ENCODE measurements at places on chromosomes 12 and 14.

GRCh38 chr12:117564881-117565280 lies 203.5 kb upstream of the NOS1 start:
- no peaks in the 10 kb centered on the region for H3K36me3 ChIP-seq
- H3K4me1 ChIP-seq, result no peaks in the 10 kb centered on the region
- no peaks in the 10 kb centered on the region for H3K27me3 ChIP-seq

DNA sequence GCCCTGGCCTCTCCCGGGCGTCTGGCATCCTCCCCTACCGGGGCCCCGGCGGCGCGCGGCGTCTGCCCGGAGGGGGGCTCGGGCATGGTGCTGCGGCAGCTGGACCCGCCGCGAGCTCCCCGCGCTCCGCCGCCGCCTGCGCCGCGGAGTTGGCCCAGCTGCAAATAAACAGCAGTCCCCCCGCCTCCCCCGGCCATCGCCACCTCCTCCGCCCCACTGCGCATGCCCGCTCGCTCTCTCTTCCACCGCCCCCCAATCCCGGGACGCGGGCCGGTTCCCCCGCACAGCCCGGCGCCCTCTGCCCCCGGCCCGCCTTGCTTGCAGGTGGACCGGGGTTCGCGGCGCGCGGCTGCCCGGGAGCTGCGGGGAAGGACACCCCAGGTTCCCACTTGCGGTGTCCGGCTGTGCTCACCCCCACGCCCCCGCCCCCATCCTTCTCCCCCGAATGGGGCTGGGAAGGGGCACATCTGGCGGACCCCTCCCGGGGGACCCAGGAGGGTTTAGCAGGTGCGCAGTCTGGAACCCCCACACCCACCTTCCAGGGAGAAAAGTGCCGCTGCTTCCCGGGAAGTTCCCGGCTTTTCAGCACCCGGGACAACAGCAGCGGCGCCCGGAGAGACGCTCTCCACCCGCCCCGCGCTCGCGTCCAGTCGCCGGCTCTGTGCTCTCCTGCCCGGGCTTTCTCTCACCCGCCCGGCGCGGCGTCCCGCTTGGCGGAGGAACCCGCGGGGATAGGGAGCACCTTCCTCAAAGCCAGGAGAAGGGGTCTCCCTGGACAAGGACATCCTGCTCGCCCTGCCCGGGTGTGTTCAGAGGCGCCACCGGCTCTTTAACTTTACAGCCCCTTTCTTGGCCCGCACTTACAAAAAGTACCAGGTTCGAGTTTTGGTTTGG lies at the start of gene TMTC1:
TSS of gene TMTC1 (minus strand) at position 170 of the 894 bp plus-strand sequence. CDS start 191 bp downstream, outside the sequence.
- no peak within 1 kb of the TSS for H3K27ac ChIP-seq
- no peaks in the 10 kb centered on the region for H3K4me1 ChIP-seq
- no peak for DNase-seq
- peaks cover 17% of the 10 kb centered on the region for H3K27me3 ChIP-seq

DNA sequence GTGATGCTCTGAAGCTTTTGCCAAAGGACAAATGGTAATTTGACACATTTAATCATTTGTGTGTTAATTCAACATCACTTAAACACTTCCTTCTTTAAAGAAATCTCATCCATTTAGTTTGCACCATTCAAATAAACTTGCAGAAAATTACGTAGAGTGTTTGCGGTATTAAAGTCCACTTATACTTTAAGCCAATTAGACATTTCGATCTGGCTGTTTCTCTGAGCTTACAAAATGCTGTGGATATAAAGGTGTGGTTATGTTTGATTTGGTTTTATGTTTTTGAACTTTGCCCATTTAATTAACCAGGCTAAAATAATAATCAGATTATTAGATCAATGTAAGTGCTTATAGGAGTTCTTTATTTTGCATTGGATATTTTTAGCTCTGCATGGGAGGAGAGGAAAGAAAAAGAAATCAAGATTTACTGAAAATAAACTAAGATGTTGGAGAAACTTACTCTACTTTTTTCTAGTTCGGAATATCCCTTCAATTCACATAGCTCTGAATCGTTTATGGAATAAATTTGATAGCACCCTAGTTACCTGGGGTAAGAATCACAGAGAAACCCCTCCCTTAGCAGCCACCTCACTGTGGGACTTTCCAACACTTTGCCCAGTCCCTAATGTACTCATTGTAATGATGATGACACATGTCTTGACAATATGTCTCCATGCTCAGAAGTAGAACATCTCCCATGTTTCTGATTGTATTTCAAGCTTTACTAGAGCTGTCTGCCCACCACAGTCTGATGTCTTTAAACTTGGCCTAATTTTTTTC lies 268.0 kb downstream of the BTG1 start:
- H3K4me1 ChIP-seq, result peaks cover 38% of the 10 kb centered on the region
- no peak overlapping the region for H3K4me3 ChIP-seq
- no peaks in the 10 kb centered on the region for H3K36me3 ChIP-seq
- peak overlapping the region; percentile 97 for H3K27ac ChIP-seq
- DNase-seq, result peak; percentile 62

DNA sequence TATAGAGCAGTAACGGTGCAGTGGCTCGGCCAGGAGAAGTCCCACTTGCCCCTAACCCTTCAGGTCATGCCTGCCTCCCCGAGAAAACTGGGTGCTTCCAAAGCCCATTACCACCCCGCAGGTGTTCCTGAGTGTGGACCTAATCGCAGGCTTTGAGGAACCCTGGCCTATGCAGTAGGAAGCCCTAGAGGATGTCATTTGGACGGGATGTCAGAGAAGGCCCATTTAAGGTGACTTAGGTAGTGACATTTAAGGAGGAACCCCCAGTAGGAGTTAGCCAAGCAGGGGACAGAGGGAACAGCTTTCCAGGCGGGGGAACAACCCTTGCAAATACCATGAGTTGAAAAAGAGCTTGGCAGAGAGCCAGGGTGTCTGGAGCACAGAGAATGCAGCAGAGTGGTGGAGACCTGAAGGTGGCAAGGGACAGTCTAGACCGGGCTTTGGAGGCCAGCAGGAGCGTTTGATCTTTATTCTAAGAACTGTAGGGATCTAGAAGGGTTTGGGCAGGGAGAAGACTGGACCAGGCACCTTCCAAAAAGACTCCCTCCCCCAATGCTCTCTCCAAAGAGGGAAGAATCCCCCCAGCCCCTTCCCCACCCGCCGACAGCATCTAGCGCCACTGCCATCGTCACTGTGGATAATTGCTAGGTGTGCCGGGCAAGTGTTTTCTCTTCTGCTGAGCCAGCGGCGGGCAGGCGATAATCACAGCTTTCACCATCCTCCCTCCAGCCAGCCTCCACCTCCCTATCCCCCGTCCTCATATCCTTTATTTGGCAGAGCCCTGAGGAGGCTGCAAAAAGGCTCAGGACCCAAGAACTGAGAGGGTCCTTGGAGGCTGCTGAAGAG lies 33.3 kb upstream of the BEGAIN start:
- H3K36me3 ChIP-seq, result no peaks in the 10 kb centered on the region
- no peak overlapping the region for H3K27ac ChIP-seq
- no peaks in the 10 kb centered on the region for H3K27me3 ChIP-seq
- H3K4me1 ChIP-seq, result peaks cover 8% of the 10 kb centered on the region

DNA sequence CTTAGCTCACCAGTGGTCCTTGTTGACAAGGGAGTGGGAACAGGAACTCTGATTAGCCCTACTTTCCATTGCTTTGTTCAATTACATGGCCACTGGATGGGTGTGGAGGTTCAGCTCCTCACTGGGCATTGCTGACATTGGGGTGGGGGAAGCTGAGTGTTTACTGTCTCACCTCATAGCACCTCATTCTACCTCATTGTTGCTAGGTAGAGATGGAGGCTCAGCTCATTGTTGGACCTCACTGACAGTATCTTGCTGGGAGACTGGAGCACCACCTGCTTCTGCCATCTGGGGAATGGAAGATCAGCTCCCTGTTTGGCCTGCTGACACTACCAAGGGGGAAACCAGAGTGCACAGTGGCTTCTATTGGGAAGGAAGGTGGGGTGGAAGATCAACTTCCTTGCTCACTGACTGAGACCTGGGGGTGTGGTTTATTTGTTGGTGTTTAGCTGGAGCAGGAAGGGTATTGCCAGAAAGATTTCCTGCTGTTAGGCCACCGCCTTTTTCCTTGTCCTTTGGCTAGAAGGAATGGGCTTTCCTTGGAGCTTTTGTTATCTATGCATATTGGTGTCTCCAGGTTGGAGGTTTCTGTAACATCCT lies 1.3 kb upstream of the OR4E2 start:
- H3K36me3 ChIP-seq, result no peaks in the 10 kb centered on the region
- DNase-seq, result no peak
- H3K4me3 ChIP-seq, result no peak overlapping the region
- no peak overlapping the region for H3K27ac ChIP-seq
- H3K4me1 ChIP-seq, result no peaks in the 10 kb centered on the region

DNA sequence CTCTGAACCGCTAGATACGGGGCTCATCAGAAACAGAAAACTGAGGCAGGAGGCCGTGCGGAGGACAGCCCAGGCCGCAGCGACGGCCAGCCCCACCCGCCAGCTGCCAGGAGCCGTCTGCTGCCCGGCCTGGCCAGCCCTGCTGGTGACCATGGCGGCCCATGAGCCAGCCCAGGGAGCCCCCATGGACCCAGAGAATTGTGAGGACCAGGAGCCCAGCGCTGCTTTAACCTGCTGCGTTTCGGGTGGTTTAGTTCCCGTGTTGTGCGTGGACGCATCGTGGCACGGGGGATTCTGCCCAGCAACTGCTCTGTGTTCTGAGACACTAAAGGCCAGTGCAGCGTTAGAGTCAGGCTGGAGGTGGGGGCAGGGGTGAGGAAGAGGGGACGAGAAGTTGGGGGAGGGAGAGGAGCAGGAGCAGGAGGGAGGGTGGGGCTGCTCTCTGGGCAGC lies 44.2 kb downstream of the NOC4L start:
- no peaks in the 10 kb centered on the region for H3K27me3 ChIP-seq
- H3K4me1 ChIP-seq, result peaks cover 40% of the 10 kb centered on the region

DNA sequence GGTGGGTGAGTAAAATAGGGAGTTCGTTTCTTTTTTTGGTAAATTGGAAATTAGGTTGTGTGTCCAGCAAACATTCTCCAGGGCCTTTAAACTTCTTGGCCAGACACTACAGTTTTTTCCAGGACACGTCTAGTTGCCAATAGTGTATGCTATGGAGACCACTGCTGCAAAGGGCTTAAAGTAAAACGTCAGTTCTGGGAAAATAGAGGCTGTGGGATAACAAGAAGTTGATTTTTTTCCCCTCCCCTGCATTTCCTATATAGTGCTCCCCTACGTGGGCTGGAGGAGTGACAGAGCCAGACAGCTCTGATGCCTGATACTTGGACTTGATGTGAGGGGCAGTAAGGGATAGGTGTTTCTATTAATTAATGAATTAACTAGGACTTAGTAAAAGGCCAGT lies 2.4 kb downstream of the ACVR1B start:
- H3K4me3 ChIP-seq, result no peak overlapping the region
- no peak for DNase-seq
- no peak overlapping the region for H3K27ac ChIP-seq
- H3K4me1 ChIP-seq, result peaks cover 5% of the 10 kb centered on the region
- no peaks in the 10 kb centered on the region for H3K36me3 ChIP-seq

- H3K4me1 ChIP-seq, result no peaks in the 10 kb centered on the region
- H3K4me3 ChIP-seq, result no peak overlapping the region
- no peaks in the 10 kb centered on the region for H3K36me3 ChIP-seq
- H3K27me3 ChIP-seq, result no peaks in the 10 kb centered on the region
- DNase-seq, result no peak
- H3K27ac ChIP-seq, result no peak overlapping the region
Observed at GRCh38 chr12:82745807-82746206, 59.1 kb downstream of the TMTC2 start.

- peaks cover 7% of the 10 kb centered on the region for H3K27me3 ChIP-seq
- DNase-seq, result no peak
- no peaks in the 10 kb centered on the region for H3K4me1 ChIP-seq
- H3K27ac ChIP-seq, result no peak overlapping the region
- H3K36me3 ChIP-seq, result no peaks in the 10 kb centered on the region
Observed at GRCh38 chr14:104227806-104228205, 89.4 kb downstream of the KIF26A start.

DNA sequence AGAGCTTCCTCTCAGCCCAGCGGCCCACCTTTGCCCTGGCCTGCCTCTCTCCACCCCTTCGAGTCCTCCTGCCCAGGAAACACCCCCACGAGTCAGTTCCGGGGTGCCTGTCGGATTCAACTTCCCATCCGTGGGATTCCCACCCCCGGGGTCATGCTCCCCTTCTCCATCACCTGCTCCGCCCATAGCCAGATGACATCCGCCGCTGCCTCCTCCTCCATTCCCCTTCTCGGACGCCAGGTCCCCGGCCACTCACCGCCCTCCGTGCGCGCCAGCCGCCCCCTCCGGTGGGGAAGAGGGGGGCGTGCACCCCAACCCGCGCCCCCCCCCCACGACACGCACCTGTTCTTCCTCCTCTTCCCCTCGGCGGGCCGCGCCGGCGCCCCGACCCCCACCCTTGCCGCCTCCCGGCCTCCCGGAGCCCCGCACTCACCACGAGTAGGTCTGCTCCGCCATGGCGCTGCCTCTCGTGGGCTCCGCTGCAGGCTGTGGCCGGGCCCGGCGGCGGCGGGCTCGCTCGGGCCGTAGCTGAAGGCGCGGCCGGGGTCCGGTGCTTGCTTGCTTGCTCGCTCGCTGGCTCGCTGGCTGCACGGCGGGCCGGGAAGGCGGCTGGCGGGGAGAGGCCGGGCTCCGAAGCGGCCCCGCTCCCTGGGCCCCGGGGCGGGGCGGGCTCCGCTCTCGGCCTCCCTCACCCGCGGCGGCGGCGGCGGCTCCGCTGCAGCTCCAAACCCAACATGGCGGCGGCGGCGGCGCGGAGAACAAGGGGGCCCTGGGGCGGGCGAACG lies 554 bp downstream of the SPPL3 start:
- peaks cover 11% of the 10 kb centered on the region for H3K4me1 ChIP-seq
- no peaks in the 10 kb centered on the region for H3K36me3 ChIP-seq
- no peaks in the 10 kb centered on the region for H3K27me3 ChIP-seq
- H3K27ac ChIP-seq, result peak overlapping the region; percentile 86
- DNase-seq, result peak; percentile 76

DNA sequence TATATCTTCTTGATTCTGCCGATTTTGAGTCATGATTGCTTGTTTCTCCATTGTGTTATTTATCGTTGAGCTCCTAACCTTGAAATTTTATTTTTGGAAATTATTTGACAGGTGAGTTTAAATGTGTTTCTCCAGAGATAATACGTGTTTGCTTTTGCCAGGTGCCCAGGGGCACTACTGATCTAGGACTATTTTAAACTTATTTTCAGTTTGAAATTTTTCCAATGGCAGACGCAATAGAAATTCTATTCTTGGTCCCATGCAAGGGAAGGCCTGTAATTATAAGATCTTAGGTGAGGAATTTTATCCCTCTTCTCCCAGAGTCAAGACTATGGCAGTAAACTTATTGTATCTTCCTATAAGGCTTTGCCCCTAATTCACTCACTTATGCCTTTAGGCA lies 252.8 kb downstream of the AEBP2 start:
- H3K27ac ChIP-seq, result no peak overlapping the region
- no peaks in the 10 kb centered on the region for H3K4me1 ChIP-seq
- no peaks in the 10 kb centered on the region for H3K27me3 ChIP-seq
- no peaks in the 10 kb centered on the region for H3K36me3 ChIP-seq
- H3K4me3 ChIP-seq, result no peak overlapping the region

GRCh38 chr12:109277899-109278762 lies 31.0 kb downstream of the FOXN4 start:
- no peaks in the 10 kb centered on the region for H3K4me1 ChIP-seq
- no peak overlapping the region for H3K27ac ChIP-seq
- no peak overlapping the region for H3K4me3 ChIP-seq
- DNase-seq, result no peak
- no peaks in the 10 kb centered on the region for H3K36me3 ChIP-seq
- no peaks in the 10 kb centered on the region for H3K27me3 ChIP-seq

GRCh38 chr12:79121486-79121885 lies 256.9 kb downstream of the SYT1 start:
- no peak for DNase-seq
- no peak overlapping the region for H3K4me3 ChIP-seq
- H3K4me1 ChIP-seq, result no peaks in the 10 kb centered on the region
- no peak overlapping the region for H3K27ac ChIP-seq
- no peaks in the 10 kb centered on the region for H3K36me3 ChIP-seq
